Spinal cord (tissue), 10 donors: ENCODE measurements at places on chromosomes 4 and X.
A peak's percentile ranks its signal among the peaks of the same experiment; 100 is the strongest.

DNA sequence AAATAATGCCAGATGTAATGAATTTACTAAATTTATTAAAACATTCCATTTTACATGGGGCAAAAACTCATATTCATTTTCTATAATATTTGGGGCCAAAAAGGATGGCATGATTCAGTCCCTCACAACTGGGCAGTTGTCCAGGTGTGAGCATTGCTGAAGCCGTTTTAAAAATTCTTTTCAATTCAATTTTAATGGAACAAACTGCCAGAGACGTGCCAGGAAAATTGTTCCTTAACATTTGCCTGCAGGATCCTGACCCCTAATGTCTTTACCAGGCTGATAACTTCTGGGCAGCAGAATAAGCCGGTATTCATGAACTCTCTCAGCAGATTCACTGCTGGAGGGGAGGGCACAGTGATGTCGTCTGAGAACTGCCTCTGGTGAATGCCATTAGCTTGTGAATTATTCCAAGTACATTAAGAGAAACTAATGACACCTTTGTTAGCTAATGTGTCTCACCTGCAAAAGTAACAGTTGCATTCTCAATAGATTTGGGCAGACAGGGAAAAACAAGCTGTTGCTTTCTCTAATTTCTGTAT lies 1445.1 kb upstream of the TENM3 start:
- no peaks in the 10 kb centered on the region for H3K36me3 ChIP-seq
- no peak overlapping the region for H3K4me3 ChIP-seq
- no peaks in the 10 kb centered on the region for H3K4me1 ChIP-seq

DNA sequence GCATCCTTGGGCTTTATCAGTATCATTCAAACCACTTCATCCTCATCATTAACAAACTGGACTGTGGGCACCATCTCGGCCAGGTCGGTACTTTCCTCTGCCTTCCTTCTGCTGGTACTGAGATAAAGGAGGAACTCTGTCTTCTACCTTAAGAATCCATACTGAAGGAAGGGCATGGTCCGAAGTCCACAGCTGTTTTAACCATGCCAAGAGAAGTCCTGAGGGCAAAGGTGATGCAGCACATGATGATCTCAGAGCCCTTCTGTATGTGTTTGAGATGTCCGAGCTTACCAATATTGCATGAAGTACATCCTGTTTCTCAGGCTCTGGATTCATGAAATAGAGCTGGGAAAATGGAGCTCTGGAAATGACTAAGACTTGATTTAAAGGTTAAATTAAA lies 125.5 kb upstream of the STS start:
- no peak overlapping the region for H3K27ac ChIP-seq
- no peaks in the 10 kb centered on the region for H3K4me1 ChIP-seq
- no peaks in the 10 kb centered on the region for H3K27me3 ChIP-seq
- no peak for DNase-seq
- H3K36me3 ChIP-seq = no peaks in the 10 kb centered on the region
- no peak overlapping the region for H3K4me3 ChIP-seq

DNA sequence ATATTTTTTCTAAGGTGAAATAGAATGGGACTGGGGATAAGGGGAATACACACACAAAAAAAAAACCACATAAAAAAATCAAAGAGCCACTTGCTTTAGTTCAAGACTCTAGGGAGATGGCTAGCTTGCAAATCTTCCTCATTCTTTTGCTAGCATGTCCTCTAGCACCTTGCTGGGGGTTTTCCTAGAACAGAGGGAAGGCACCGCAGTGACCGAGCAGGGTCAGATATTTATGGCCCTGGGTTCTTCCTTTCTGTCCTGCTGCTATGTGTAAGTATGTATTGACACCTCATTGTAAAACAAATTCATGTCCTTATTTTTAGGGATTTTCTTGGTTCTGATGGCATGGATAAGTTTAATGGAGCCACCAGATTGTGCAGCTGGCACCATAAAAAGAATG lies 81.2 kb downstream of the SHISA3 start:
- H3K36me3 ChIP-seq = no peaks in the 10 kb centered on the region
- DNase-seq = no peak
- no peaks in the 10 kb centered on the region for H3K27me3 ChIP-seq
- H3K27ac ChIP-seq = no peak overlapping the region
- peaks cover 3% of the 10 kb centered on the region for H3K4me1 ChIP-seq
- no peak overlapping the region for H3K4me3 ChIP-seq

GRCh38 chrX:9807355-9808182 lies 21.3 kb downstream of the SHROOM2 start:
- no peak overlapping the region for H3K4me3 ChIP-seq
- H3K27me3 ChIP-seq = peaks cover 3% of the 10 kb centered on the region
- H3K36me3 ChIP-seq = no peaks in the 10 kb centered on the region
- DNase-seq = no peak

- H3K27ac ChIP-seq = no peak overlapping the region
- H3K27me3 ChIP-seq = no peaks in the 10 kb centered on the region
- H3K36me3 ChIP-seq = no peaks in the 10 kb centered on the region
- peak; percentile 27 for DNase-seq
Measured at GRCh38 chrX:37745354-37745753, 34.5 kb upstream of the CYBB start.

GRCh38 chr4:142088906-142089305 lies 452.5 kb downstream of the IL15 start:
- no peaks in the 10 kb centered on the region for H3K27me3 ChIP-seq
- H3K4me3 ChIP-seq = no peak overlapping the region
- H3K36me3 ChIP-seq = no peaks in the 10 kb centered on the region

DNA sequence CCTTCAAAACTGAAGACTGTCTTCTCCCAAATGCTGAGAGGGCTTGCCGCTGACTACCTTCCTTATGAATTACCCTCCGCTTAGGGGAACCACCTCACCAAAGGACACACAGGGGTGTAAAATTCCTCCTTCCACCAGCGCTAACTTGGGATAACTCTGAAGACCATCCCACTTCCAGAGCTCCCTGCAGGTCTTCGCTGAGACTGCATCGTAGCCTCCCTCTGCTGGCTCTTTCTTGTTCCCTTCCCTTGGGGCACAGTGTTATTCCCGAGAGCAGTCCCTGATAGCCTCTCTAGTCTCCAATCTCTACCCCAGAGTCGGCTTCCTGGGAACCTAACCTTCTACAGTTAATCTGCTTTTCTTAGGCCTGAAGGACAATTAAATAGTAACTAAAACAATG lies 725.5 kb upstream of the ATOH1 start:
- H3K4me1 ChIP-seq = no peaks in the 10 kb centered on the region
- H3K36me3 ChIP-seq = no peaks in the 10 kb centered on the region
- no peaks in the 10 kb centered on the region for H3K27me3 ChIP-seq

DNA sequence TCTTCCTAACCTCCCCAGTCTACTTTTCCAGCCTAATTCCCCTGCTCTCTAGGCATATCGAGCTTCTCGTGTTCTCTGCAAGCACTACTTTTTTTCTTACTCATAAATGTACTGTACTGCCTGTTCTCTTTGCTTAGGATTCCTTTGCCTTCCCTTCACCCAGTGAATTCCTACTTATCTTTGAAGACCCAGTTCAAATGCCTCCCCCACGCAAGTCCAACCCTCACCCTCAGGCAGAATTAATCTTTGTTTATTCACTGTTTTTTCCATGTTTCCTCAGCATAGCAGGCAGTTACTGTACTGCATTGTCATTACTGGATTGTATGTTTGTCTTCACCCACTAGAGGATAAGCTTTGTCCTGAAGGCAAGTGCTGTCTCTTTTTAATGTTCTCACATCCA lies 287.7 kb downstream of the BMPR1B start:
- H3K27me3 ChIP-seq = no peaks in the 10 kb centered on the region
- H3K4me1 ChIP-seq = peaks cover 2% of the 10 kb centered on the region
- H3K4me3 ChIP-seq = no peak overlapping the region

GRCh38 chrX:46168254-46168653 lies 377.0 kb downstream of the ZNF674 start:
- no peaks in the 10 kb centered on the region for H3K36me3 ChIP-seq
- H3K27me3 ChIP-seq = no peaks in the 10 kb centered on the region
- no peaks in the 10 kb centered on the region for H3K4me1 ChIP-seq
- no peak for DNase-seq

GRCh38 chr4:80529026-80529425 lies 193.5 kb downstream of the CFAP299 start:
- DNase-seq = no peak
- no peak overlapping the region for H3K4me3 ChIP-seq
- H3K27me3 ChIP-seq = no peaks in the 10 kb centered on the region
- H3K4me1 ChIP-seq = no peaks in the 10 kb centered on the region
- H3K36me3 ChIP-seq = no peaks in the 10 kb centered on the region

GRCh38 chrX:71619193-71619592 lies 882 bp upstream of the CXCR3 start:
- peaks cover 22% of the 10 kb centered on the region for H3K36me3 ChIP-seq
- H3K27me3 ChIP-seq = no peaks in the 10 kb centered on the region
- no peak overlapping the region for H3K4me3 ChIP-seq
- no peak overlapping the region for H3K27ac ChIP-seq
- H3K4me1 ChIP-seq = peaks cover 17% of the 10 kb centered on the region

DNA sequence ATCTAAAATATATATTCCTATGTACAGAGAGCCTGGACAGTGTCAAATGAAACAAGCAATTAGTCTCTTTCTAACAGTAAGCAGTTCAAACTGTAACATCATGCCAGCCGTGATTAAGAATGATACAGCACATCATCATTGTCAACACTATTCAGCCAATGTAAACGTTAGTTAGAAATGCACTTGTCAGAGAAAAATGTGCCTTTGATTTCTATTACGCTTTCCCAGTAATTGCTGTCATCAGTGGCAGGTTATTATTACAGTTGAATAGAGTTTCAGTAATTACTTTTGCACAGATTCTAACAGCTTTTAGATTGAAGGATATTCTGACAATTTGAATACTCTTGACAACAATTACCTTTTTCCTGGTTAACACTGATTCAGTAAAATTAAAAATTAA lies 1007.1 kb downstream of the SH3BGRL start:
- H3K27ac ChIP-seq = no peak overlapping the region
- no peaks in the 10 kb centered on the region for H3K36me3 ChIP-seq
- H3K27me3 ChIP-seq = no peaks in the 10 kb centered on the region

DNA sequence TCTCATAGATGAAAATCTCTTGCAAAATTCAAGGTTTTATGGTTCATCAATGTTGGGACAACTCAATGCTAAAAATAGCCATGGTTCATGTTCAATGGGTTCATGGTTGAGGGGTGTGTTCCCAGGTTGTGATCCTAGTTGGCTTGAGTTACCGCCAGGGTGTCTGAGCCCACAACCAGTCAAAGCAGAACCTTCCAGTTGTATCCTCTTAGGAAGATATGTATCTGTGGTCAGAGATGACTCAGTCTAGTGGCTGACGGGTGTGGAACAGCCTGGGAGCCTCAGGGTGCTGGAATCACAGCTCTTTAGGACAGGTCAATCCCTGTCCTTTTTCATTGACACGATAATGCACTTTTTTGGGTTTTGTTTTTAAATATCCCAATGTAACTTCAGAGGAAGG lies 192.3 kb upstream of the NR3C2 start:
- no peaks in the 10 kb centered on the region for H3K27me3 ChIP-seq
- H3K27ac ChIP-seq = no peak overlapping the region
- no peaks in the 10 kb centered on the region for H3K4me1 ChIP-seq
- no peak for DNase-seq
- H3K4me3 ChIP-seq = no peak overlapping the region

DNA sequence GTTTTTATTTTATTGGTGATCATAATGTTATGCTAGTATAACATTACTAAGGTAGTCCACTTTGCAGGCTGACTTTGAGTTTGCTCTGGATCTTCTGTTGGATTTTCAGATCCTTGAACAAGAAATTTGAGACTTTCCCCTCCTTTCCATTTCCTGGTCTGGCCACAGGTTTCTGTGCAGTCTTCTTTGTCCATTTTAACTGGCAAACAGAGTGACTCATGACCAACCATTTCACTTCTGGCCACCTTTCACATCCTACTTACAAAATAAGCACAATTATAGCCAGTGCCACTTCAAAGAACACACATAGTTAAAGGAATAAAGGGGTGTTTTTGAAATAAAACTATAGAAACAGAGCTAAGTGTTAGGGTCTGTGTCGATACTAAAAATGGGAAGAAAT lies 8.4 kb downstream of the ANK2 start:
- H3K27ac ChIP-seq = no peak overlapping the region
- no peaks in the 10 kb centered on the region for H3K27me3 ChIP-seq
- no peaks in the 10 kb centered on the region for H3K36me3 ChIP-seq
- DNase-seq = no peak

DNA sequence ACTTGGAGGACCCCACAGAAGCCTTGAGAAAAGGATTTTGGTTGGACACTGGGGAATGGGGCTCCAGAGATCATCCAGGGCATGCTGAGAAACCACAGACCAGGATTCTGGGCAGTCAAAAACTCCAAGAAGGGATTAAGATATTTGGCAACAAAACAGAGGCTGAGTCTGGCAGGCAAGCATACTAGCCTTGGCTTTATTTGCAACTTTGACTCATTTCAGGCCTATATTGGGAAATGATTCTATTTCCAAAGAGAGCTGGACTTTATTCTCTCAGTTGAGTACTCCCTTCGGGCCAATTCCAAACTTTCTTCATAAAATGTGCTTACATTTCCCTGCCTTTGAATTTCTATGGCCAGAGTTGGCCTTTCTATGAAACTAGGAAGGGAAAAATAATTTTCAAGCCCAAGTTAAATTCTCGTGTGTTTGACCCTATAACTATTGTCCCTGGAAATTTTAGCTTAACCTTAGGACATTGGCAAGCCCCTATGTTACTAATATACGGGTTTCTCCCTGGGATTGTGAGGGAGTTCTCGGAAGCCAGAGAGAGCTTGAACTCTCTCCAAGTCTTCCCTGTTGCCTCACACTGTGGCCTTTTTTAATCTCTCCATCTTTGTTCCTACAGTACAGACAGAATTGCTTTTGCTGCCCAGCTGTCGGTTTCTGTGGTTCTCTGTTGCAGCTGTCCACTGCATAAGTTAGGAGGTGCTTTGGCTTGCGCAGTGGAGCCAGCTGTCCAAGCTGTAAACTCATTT lies 112.6 kb upstream of the FAM9A start:
- no peak for DNase-seq
- no peak overlapping the region for H3K4me3 ChIP-seq

- no peaks in the 10 kb centered on the region for H3K4me1 ChIP-seq
- no peaks in the 10 kb centered on the region for H3K36me3 ChIP-seq
- H3K27me3 ChIP-seq = no peaks in the 10 kb centered on the region
- no peak overlapping the region for H3K27ac ChIP-seq
Measured at GRCh38 chr4:109571494-109571893, 11.4 kb downstream of the MCUB start.

- no peaks in the 10 kb centered on the region for H3K4me1 ChIP-seq
- no peaks in the 10 kb centered on the region for H3K27me3 ChIP-seq
- no peaks in the 10 kb centered on the region for H3K36me3 ChIP-seq
- no peak overlapping the region for H3K4me3 ChIP-seq
- H3K27ac ChIP-seq = no peak overlapping the region
Measured at GRCh38 chrX:143455046-143455445, 62.2 kb downstream of the SPANXN3 start.

DNA sequence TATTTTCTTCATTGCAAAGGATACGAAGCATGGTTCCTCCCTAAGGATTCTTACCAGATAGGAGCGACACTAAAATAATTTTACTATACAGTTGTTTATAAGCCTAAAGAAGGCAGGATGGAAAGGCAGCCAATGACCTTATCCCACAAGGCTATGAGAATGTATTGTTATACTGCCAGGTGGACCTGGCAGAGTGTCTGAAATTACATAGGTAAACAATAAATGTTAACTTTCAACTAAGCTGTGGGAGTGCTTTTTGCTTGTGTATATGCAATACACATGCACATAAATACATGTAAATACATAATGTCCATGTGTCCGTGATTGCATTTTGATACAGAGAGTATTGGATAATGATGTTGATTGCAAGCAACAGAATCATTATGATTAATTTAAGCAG lies 850.6 kb downstream of the CENPC start:
- no peak overlapping the region for H3K4me3 ChIP-seq
- no peak for DNase-seq
- no peaks in the 10 kb centered on the region for H3K36me3 ChIP-seq
- H3K27me3 ChIP-seq = no peaks in the 10 kb centered on the region
- H3K27ac ChIP-seq = no peak overlapping the region
